ENCODE measurements at places on chromosomes 1 and 21. TPM values are rescaled to one million over a fixed set of nuclear protein-coding genes. Genes with fewer than 3 reads are reported as not detected.

DNA sequence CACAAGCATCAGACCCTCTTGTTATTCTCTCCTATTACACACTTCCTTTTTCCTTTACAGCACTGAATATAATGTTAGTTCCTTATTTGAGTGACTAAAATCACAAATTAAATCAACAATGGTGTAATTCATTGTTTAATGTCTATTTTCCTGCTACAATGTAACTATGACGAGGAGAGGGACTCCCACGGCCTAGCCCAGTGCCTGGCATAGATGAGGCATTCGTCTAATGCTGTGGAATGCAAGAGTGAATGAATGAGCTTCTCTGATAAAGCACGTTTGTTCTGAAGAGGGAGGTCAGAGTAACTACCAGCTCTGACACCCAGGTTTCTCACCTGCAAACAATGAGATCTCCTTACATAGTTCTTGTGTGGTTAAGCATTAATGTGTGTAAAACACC, 479.4 kb downstream of the OMA1 start:
- DNase-seq = no peak

- no peak for DNase-seq
Measured at GRCh38 chr1:209756615-209757445, 977 bp downstream of the TRAF3IP3 start.

GRCh38 chr1:184520336-184520735, 133.5 kb downstream of the C1orf21 start:
- DNase-seq = peak; percentile 2

Gene ADAMTS4
- 9.0 TPM for total RNA-seq

- peak; percentile 33 for DNase-seq
Measured at GRCh38 chr1:68230484-68230802, 1.9 kb downstream of the WLS start.

DNA sequence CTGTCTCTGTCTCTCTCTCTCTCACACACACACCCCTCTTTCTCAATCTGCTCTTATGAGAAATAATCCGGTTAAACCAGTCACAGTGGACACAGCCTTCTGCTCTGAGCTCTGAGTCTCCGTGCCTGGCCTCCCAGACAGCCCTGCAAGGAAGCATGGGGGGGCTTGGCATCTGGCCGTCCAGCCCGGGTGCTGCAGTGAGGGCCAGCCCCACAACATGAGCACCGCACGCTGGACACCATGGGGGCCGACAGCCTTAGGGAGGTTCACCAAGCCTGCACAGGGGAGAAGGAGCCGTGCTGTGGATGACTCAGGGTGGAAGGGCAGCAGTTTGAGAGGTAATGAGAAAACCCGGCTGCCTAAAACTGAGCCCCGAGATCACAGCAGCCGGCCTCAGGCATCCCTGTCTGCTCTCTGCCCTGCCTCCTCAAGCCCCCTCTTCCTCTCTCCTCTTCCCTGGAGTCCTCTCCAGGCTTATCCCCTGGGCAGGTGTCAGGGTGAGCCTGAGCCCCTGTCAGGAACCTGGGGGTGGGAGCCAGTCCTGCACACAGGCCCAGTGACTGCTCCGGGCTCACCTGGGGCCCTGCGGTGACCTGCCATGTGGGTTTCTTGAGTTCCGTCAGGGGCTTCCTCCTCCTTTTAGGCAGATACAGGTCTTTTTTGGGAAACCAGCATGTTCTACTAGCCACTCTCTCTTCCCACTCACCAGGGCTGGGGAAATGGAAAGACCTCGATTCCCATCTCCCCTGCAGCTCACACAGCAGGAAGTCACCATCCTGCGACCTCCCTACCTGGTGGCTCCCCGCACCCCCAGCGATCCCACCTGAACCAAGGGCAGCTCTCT, 92.8 kb downstream of the ITPKB start:
- no peak for DNase-seq

- DNase-seq = no peak
Measured at GRCh38 chr21:41402231-41402630, 23.8 kb upstream of the MX1 start.

Gene SPRR2E
- total RNA-seq = not detected

GRCh38 chr21:14239281-14239680, 23.3 kb downstream of the RBM11 start:
- DNase-seq = no peak

Gene CACNA1S
- not detected for total RNA-seq

GRCh38 chr1:20998826-20999225, 177.9 kb downstream of the EIF4G3 start:
- no peak for DNase-seq

Gene LYPD8
- total RNA-seq = not detected

- DNase-seq = no peak
Measured at GRCh38 chr1:12738934-12739333, 7.1 kb upstream of the CFAP107 start.

GRCh38 chr1:156130578-156130942, 16.0 kb downstream of the LMNA start:
- no peak for DNase-seq

DNA sequence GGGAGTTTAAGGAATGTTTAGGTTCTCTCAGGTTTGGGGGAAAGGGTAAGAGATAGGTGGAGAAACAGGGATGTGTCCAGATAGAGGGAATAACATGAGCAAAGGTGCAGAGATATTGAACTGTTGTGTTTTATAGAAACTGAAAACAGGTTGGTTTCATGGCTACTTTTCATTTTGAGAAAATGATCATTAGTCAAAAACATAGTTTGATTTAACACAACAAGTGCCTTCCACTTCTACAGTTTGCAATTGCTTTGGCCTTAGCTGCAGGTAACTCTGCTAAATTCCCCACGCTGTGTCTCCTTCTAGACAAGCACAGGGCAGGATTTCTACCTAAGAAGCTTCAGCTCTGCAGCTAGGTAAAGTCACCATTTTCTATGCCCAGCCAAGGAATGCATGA, 124.9 kb downstream of the RGS2 start:
- DNase-seq = no peak

- peak; percentile 33 for DNase-seq
Measured at GRCh38 chr1:66331658-66332547, 202.1 kb upstream of the SGIP1 start.

GRCh38 chr1:203305809-203306088, 430 bp downstream of the BTG2 start:
- no peak for DNase-seq

DNA sequence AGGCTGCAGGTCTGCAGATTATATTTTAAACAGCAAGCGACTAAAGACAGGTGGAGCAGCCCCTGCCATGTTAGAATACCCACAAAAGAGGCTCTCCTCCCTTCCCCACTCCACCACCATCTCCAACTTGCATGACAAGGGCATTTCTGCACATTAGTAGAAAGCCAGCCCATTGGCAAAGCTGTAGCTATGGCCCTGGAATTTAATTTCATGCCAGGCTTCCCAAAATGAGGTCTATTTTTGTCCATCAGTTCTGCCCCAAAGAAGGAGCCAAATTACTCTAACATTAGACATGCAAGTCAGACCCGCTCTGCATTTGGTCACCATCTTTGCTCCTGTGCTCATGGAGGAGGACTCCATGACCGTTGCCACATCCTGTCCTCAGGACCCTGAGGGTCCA, 115.2 kb downstream of the LAMC2 start:
- DNase-seq = no peak

DNA sequence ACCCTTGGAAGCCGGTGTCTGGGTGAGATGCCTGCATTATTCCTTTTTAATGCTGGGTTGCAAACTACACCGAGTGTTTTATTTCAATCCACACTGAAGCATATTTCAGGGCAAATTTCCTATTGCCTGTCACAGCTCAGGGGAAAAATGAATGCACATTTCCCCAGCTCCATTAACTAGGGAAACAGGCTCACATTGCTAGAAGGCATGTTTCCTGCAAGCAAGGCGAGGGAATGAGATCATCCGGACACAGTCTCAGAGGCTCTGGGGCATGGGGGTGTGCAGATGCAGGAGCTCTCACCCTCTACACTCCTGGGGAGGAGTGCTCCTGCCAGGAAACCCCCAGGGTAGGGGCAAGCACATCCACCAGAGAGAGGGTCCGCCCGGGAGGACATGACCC, 24.6 kb downstream of the SYT2 start:
- DNase-seq = no peak

GRCh38 chr1:18630511-18631495, at the start of gene PAX7:
Gene PAX7 (plus strand): TSS chr1:18630846. CDS start chr1:18631604, 758 bp downstream.
- peak; percentile 93 for DNase-seq

DNA sequence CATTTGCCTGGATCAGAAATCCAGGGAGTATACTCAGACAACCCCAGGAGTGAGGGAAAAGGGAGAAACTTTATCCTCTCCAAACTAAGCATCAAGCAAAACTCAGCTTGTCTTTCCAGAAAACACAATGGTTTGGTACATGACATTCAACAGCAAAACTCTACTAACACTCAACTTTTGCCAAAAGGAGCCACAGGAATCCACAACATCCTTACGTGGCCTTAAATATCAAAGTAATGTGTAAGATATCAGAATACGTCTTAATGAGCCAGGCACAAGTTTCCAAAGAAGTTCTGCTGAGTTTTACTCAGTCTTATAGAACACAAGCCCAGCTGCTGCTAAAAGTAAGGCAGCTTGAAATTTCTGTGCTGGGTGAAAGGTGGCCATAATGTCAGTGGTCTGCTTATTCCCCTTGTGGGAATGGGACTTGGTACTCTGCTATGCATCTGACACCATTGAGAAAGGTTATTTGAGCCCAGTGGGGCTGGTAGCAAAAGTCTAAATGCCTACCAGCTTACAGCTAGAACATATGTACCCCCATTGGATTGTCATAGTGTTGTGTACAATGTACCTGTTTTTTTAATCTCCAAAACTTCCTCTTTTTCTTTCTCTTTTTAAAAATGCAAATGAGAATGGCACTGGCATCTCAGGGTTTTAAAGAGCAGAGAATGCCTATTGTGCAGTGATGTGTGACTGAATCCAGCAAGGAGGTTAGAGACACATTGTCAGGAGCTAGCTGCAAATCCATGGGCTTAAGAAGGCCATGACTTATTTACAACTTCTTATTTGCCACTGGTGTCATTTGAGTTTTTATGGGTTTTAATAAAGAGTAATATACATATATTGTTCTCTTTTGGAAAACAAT, 62.0 kb upstream of the ST6GALNAC3 start:
- DNase-seq = no peak

DNA sequence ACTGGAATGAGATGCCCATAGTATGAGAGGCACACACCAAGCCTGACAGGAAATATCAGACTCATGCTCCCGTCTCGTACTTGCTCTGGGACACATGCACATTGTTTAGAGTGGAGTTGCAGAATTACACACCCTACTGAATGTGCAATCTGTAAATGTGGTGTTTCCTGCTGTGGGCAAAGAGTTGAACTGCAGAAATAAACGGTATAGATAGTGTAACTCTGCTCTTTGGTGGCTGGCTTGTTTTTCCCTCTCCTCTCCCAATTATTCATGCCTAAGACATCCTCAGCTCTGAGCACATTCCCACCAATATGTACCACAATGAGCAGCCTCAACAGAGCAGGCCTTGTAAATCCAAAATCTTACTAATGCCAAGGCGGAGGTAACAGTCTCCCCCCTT, 90.1 kb upstream of the DIRAS3 start:
- DNase-seq = no peak

- DNase-seq = peak; percentile 62
Measured at GRCh38 chr1:222543817-222544216, 4.1 kb downstream of the HHIPL2 start.

Gene KCNK1
- 41.6 TPM for total RNA-seq

DNA sequence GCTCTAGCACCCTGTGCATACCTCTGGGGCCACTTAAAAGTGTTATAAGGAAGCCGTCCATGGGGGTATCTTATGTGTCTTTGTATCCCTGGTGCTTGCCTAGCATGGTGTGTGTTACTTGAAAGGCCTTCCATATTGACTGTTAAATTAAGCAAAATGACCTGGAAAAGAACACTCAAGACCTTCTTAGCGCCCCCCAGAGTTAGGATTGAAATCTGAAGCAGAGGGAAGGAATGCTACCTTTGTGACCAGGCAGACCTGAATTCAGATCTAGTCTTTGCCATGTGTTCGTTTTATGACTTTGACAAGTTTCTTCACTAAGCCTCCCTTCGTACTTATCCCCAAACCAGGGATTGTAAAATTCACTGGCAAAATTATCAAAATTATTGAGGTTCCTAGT, 59.9 kb downstream of the SLC22A15 start:
- peak; percentile 22 for DNase-seq

- no peak for DNase-seq
Measured at GRCh38 chr1:191582169-191582568, 576.1 kb upstream of the RGS18 start.
